Fibroblast of the aortic adventitia (primary cell): ENCODE measurements at places on chromosomes 2 and 18.

DNA sequence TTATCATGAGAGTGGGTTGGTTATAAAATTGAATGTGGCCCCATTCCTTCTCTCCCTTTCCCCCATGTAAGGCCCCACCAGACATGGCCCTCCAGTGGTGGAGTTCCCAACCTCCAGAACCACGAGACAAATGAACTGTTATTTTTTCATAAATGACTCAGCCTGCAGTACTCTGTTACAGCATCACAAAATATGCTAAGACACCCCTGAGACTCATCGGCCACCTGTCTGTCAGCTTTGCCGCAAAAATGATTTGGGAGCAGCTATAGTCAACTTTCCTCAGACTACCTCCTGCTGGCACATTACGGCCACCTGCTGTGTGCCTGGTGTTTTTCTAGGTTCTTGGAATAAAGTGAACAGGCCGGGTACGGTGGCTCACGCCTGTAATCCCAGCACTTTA lies 21.4 kb upstream of the C1QL2 start:
- DNase-seq: no peak

DNA sequence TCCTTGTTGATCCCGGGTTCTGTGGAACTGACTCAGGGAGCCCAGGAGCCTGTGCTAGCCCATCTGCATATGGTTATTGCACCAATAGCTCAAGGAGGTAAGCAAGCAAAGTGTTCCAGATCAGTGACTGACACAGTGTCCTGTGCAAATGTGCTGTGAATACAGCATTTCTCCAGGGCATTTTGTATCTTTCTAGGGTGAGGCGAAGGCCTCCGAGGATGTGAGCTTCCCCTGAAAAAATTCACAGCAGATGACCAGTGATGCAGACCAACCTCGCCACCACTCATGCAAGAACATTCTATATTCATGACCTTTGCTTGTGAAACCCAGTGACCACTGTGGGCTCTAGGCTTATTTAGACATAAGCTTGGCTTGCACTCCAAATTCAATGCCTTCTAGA lies 15.2 kb upstream of the NT5DC4 start:
- no peak for DNase-seq

DNA sequence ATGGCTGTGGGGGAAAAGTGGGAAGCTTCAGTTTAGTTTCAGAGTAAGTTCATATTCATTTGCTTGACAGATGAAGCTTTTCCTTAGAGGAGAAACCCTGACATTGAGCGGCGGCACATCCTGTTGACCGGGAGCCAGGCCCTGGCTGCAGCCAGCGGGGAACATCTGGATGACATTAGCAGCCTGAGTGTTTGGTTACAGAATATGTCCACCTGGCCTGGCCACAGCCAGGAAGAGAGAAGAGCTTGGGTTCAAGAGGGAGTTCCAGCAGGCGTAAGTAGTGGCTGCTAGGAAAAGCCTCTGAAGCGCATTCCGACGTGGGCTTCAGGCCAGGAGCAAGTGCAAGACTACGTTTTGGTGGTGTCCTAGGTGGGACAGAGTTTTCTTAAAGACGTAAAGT lies 144.9 kb upstream of the MYCN start:
- no peak for DNase-seq

DNA sequence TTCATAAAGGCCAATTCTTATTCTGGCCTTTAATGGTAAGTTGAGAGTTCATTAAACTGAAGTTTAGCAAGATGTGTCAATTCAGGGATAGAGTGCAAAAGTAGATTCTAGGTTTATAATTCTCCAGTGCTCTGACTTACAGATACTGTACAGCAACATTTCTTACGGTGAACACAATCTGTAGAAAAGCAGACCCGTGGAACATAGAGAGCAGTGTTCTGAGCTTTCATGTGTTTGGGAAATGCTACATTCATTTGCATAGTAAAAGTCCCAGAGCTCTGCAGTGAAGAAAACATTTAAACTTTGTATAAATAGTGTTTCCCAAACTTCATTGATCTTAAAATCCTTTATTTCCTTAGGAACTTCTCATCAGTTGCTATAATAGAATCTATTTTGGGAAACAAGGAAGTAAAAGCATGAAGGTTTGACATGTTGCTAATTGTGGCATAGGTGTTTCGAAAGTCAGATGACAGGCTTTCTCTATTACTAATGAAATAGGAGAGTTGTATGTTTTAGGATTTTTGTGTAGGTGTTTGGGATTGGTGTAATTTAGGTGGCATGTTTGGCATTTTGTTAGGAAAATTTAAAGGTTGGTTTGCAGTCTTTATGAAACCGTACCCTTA lies 138.2 kb downstream of the ASXL3 start:
- DNase-seq: no peak

GRCh38 chr2:65319674-65320041 lies 92.0 kb downstream of the ACTR2 start:
- no peak for DNase-seq

DNA sequence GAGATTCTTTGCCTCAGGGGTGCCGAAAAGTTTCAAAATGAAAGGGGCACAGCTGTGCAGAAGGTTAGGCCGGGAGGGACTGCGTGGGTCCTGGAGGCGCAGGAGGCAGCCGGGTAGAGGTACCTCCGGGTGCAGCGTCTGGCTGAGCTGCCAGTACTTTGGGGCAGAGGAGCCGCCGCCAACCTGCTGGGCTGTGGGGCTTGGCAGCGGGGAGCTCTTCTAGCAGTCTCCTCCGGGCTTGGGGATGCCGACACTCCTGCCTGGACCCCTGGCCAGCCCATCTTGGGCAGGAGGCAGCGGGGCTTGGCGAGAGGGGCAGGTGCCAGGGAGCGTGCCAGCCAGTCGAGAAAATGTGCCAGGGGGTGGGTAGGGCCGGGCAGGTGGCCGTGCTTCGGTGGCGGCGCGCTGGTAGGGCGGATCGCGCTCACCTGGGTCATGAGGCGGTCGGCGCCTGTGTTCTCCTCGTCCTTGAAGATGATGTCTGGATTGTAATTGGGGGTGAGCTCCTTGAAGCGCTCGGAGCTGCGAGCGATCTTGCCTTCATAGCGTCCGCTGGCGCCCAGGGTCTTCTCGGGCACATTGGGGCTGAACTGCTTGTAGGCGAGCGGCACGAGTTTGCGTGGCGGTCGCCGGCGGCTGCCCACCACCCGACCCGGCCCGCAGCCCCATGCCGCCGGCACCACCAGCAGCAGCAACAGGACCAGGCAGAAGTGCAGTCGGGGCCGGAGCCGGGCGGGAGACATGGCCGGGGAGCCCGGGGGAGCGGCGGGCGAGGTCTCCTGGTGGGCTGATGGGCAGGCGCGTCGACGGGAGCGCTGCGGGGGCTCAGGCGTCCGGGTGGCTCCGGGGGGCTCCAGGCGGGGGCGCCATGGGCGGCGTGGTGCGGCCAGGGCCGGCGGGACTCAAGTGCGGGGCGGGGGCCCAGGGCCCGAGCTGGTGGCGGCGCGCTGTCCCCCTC lies 717 bp downstream of the IHH start:
- DNase-seq: no peak

DNA sequence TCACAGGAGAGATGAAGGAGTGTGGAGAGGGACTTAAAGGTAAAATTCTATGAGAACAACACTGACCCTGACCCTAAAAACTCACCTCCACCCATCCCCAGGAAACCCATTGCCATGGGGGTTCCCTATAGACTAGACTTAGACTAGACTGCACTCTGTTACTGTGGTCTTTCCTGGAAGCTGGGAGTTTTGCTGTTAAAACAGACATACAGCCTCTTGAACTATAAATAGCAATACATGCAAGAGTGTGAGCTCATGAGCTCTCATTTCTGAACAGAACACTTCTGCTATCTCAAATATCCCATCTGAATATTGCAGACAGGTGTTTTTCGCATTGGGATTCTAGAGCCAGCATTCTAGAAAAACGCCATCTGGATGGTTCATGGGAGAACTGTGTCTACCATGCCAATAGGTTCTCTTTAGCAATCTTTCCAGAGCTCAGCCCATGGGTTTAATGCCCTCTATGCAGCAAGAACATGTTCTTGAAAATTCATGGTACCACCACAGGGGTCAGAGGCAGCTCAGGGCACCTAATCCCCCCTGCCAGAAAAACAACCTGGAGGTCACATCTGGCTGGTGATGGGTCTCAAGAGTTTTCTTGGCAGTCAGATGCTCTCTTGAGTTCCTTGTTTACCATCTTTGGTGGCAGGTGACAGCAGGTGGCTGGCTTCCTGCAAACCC lies 51.9 kb downstream of the SLC14A2 start:
- no peak for DNase-seq

DNA sequence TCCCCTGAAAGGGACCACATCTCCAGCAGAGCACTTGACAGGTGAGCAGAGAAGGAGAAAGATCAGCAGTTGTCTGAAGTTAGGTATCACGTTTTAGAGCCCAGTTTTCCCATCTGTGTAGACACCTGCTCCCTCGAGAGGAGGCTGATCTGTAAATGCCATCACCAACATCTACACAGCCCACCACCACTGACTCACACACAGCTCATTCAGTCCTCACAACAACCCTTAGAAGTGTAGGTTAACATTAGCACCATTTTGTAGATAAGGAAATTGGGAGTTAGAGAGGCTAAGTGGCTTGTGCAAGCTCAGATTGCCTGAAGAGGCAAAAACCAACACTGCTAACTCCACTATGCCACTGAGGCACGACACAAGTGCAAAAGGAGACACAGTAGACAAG lies 37.2 kb upstream of the STAT1 start:
- no peak for DNase-seq

DNA sequence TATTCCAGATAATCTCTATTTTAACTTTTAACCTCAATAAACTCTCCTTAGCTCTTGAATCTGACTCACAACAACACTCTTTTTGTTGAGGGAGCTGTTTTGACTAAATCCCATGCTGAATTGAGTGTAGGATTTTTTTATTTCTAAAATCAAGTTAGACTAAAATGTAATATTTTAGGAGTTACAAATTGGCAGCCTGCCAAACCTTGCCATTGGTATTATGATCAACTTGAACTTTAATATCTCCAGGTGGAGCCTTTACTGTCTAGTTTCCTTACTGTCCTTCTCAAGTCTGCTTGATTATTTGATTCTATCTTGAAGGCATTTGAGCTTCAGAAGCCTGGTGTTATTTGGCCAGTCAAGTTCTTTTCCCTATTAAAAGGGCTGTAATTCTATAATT lies 8.7 kb downstream of the PIKFYVE start:
- no peak for DNase-seq

DNA sequence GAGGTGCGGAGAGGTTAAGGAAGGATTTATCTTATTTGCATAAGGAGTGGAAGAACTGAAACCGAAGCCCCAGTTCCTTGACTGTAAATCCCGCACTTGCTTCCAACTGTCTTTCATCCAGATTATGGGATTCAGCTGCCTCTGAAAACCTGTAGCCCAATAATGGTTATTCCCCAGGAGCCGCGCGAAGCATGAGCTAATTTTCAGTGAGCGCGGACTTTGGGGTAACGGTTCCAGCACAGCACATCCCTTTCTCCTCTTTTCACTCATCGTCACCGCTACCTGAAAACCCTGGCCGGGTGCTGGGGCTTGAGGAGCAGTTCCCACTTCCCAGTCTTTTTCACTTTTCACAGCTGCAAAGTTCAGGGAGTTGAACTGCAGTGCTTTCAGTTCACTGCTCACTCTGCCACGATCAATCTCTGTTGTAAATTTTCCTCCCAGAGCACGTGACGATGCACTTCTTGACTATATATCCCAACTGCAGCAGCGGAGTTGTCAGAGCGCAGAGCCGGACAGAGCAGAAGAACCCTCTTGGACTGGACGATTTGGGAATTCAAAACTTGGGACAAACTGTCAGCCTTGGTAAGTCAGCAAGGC lies at the start of gene KCNE4:
KCNE4 (plus strand) TSS at position 498 of the 597 bp plus-strand sequence. CDS start 641 bp downstream, outside the sequence.
- DNase-seq: peak; percentile 87

DNA sequence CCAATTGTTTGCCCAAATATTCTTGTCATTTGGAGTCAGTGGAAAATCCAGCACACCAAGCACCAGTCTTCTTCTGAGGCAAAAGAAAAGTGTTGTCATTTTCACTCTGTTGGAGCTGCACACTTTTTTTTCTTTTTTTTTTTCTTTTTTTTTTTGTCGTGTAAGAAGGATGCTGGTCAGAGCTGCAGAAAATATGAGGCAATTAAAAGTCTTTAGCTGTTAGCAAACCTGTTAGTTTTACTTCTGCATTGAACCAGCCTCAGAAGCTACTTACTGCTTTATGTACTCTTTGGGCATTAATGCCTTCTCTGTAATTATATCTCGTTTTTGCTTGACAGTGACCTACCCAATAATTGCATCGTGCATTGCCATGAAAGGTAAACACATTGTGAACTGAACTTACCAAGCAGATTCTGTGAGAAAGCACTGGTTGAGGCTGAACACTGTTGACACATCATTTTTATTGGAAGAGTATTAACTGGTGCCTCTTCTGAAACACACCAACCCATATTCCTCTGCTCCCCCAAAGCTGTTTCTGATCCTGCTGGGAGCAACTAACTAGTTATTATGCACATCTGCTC lies 165.4 kb downstream of the CAPN13 start:
- no peak for DNase-seq

- DNase-seq: peak; percentile 80
These were observed 3.6 kb upstream of the DGKD start for GRCh38 chr2:233350708-233351107.

DNA sequence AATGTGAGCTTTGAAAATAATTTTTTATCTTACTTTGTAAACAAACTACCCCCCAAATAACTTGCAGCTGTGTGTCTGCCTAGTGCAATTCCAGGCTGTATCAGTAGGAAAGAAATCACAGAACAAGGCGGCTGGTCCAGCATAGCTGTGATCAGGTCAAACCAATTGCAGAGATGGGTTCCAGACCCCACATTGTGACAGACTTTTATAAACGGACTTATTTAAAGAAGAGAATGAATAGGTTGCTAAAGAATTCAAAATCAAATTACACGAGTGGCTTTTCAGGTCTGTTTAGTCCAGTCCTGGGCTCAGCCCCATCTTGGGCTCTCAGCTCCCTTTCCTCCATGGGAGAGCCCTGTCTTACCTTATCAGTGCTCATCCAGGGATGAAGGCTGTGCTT lies 11.1 kb downstream of the BMP10 start:
- DNase-seq: no peak

- DNase-seq: no peak
These were observed 76.8 kb upstream of the RBMS1 start for GRCh38 chr2:160570376-160570775.

GRCh38 chr18:54229421-54230059 lies 5.1 kb upstream of the MBD2 start:
- no peak for DNase-seq

GRCh38 chr2:190478572-190479195 lies 55.8 kb downstream of the NEMP2 start:
- no peak for DNase-seq

GRCh38 chr2:238644095-238645081 lies 203.5 kb upstream of the TWIST2 start:
- DNase-seq: peak; percentile 97

GRCh38 chr2:64284751-64285150 lies 140.5 kb upstream of the PELI1 start:
- DNase-seq: no peak

- no peak for DNase-seq
These were observed 95.8 kb downstream of the PXDN start for GRCh38 chr2:1648241-1649102.

- no peak for DNase-seq
These were observed 1.4 kb upstream of the CASP8 start for GRCh38 chr2:201258666-201259615.

GRCh38 chr18:46531482-46531881 lies 125.5 kb downstream of the LOXHD1 start:
- DNase-seq: no peak

- DNase-seq: peak; percentile 95
These were observed 229.5 kb downstream of the ETAA1 start for GRCh38 chr2:67626656-67627055.

- no peak for DNase-seq
These were observed 257.7 kb upstream of the AGAP1 start for GRCh38 chr2:235235977-235236767.
